Posterior cingulate gyrus (tissue), 11 donors: ENCODE measurements at places on chromosomes 6 and 20.

- no peak for DNase-seq
Measured at GRCh38 chr6:145875496-145876211, 61.1 kb upstream of the FBXO30 start.

GRCh38 chr6:25311331-25311840 lies 32.2 kb downstream of the CARMIL1 start:
- no peak for DNase-seq

- peak; percentile 93 for DNase-seq
Measured at GRCh38 chr20:50169329-50169823, 15.9 kb upstream of the PEDS1 start.

GRCh38 chr6:3471286-3471685 lies 14.4 kb upstream of the SLC22A23 start:
- DNase-seq, result no peak

- no peak for DNase-seq
Measured at GRCh38 chr6:165766457-165766856, 103.4 kb upstream of the PDE10A start.

- no peak for DNase-seq
Measured at GRCh38 chr20:50283922-50284810, 93.5 kb downstream of the CEBPB start.

DNA sequence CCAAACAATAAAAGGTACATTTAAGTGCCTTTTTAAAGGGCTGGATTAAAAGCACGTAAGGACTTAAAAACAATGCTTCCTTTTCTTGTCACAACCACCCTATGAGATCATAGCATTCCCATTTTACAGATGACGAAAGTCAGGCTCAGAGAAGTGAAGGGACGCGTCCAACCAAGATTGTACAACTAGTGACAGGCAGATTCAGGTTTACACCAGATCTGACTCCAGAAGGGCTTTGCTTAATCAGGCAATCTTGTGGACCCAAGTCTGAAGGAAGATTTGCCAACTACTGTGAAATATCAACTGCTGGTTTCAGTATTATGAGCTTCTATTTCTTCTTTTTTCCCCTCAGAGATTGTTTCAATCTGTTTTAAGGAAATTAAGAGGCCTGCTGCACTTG lies 877 bp downstream of the ENPP4 start:
- no peak for DNase-seq

DNA sequence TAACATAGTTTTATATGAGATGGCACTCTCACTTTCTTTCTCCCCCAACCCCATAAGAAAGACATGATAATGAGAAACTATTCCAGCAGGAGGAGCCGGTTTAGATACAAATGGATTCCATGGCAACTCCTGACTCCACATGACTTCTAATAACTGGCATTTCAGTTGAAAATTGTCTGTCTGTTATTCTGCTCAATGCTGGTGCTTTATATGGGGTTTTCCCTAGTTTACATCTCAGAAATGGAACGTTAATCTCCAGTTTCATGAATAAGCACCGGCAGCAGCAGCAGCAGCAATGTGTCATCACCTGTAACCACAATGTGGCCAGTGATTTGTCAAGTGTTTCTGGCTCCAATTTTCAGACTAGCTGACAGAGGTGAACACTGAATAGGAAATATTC lies 8.0 kb upstream of the SIM1 start:
- DNase-seq, result no peak

GRCh38 chr6:74161380-74161779 lies 465.4 kb downstream of the CD109 start:
- DNase-seq, result no peak

DNA sequence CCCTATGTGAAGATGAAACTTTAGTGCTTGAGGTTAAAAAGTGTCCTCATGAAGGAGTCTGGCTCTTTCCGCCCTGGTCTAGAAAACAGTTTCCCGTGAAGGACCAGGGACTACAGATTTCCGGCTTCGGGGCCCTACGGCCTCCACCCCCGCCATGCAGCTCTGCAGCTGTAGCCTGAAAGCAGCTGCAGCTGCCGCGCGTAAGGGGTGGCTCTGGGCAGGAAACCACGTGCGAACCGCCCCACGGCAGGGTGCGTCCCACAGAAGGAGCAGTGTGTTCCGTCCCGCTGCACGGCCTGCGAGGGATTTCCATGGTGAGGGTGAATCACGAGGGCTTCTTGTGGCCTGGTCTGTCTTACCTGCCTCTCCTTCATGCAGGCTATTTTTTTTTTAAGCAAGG lies 117.0 kb downstream of the ERMARD start:
- no peak for DNase-seq

GRCh38 chr6:78020586-78020985 lies 367.7 kb downstream of the MEI4 start:
- no peak for DNase-seq

GRCh38 chr6:158717341-158718330 lies 67.8 kb downstream of the SYTL3 start:
- no peak for DNase-seq

DNA sequence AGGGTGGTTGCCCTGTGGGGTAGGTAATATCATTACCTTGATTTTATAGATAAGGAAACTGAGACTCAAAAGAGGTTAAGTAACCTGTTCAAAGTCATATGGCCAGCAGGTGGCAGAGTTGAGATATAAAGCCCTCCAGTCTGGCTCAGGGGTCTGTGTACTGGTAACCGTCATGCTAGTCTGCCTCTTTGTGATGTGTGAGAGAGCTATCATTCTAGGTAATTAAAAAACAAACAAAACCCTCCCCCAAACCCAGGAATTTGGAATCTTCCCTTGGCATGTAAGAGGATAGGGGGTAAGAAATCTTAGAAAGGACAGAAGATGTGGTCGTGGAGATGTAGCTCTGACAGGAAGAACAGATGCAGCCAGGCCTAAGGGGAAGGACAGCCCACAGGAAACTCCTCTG lies 206.0 kb downstream of the CDC5L start:
- DNase-seq, result peak; percentile 24

DNA sequence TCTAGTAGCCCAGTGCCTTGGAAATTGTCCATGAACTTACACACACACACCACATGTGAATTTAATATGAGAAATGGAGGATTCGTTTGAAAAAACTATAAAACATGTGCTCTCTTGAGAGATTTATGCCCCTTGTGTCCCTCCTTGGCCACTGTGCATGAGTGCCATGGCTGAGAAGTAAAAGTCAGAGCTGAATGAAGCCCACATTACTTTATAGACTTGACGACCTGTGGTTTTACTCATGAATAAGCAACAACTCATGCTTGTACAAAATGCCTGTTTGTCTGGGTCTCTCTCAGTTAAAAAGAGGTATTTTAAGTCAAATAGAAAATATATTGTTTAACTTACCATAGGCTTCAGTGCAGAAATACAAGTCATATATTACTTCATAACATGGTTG lies 102.7 kb downstream of the KCNQ5 start:
- no peak for DNase-seq

DNA sequence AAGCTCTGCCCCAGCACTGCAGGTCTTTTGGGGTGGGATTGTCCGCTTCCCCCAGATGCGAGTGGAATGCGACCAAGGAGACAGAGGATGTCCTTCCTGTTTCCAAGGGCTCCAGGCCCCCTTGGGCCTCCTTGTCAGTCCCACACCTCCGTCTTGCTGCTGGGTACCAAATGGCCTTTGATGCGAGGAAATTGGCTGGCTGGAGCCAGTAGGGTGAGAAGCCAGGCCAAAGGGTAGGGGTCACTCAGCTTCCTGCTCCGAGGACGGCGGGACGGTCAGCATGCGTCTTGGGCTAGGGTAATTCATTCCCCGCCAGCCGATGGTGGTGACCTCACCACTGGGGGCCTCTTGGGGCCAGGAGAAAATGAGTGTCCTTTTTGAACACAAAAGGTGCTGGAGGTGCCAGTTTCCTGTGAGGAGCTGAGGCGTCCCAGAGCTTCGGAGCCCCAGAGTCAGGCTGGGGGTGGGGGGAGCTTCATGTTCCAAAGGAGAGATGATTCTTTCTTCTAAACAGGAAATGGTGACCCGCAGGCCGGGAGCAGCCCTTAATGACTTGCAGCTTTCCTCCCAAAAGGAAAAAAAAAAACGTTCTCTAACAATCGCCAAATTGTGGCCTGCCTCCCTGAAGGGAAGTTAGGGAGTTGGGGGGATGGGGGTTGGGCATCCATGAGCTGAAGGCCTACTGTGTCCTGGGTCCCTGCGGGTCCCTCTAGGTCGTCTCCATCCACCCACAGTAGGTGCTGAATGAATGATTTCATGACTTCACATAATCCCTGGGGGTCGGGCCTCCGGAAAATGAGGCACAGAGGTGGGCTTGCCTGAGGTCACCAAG lies 6.7 kb downstream of the SNAI1 start:
- no peak for DNase-seq

DNA sequence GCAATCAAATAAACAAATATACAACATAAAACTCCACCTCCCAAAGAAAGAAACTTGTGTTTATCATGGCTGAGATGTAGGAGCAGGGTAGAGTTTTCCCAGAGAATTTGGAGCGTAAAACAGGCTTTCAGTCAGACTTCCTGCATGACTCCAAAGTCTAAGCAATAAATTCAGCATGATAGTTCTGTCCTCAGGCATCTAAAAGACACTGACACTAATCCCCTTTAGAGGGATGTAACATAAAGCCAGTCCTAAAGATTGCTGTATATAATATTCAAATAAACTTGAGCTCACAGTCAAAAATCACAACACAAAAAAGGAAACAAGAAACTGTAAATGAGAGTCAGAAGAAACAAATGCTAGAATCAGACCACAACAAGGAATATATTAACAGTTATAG lies 234.4 kb downstream of the CENPW start:
- DNase-seq, result no peak
